Stimulated activated CD8-positive, alpha-beta memory T cell treated with anti-CD3 and anti-CD28 coated beads, Interleukin-4, amount 100 ng/mL, for 4 hours (primary cell): ENCODE measurements at places on chromosomes 16 and 17.

DNA sequence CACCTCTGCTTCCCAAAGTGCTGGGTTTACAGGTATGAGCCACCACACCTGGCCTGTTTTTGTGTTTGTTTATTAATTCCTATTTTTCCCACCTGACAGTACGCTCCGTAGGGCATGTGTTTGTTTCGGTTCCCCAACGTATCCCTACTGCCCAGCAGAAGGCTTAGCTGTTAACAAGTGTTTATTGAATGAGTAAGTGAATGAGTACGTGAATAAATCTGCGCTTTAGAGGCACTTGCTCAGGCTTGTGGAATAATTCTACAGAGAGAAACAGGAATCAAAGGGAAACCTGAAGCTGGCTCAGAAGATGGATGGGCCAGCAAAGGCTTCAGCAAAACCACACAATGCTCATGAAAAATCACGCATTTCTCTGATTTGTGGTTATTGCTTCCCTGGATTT lies 647.9 kb downstream of the MAF start:
- DNase-seq, result no peak

GRCh38 chr17:28256370-28256769 lies 62.6 kb upstream of the TMEM97 start:
- no peak for DNase-seq

DNA sequence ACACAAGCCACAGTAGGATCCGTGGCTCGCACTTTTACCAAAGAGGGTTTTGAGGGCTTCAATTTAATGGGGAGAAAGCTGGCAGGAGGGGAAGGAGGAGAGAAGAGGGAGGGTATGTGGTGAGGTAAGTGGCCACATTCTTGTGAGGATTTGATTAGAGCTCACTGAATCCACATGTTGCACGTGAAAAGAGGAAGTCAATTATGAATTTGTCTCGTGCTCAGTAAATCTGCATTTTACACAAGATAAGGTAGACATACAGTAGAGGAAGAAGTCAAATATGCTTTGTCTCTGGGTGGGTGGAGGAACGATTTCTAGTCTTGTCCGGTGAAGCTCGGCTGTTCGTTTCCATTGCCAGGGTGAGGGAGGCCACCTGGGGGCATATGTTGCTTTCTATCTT lies 862 bp downstream of the ZNF232 start:
- no peak for DNase-seq

GRCh38 chr17:39200070-39200879 lies at the start of gene RPL19:
RPL19 (plus strand) TSS chr17:39200283; CDS start chr17:39200345, 62 bp downstream.
- peak; percentile 56 for DNase-seq

DNA sequence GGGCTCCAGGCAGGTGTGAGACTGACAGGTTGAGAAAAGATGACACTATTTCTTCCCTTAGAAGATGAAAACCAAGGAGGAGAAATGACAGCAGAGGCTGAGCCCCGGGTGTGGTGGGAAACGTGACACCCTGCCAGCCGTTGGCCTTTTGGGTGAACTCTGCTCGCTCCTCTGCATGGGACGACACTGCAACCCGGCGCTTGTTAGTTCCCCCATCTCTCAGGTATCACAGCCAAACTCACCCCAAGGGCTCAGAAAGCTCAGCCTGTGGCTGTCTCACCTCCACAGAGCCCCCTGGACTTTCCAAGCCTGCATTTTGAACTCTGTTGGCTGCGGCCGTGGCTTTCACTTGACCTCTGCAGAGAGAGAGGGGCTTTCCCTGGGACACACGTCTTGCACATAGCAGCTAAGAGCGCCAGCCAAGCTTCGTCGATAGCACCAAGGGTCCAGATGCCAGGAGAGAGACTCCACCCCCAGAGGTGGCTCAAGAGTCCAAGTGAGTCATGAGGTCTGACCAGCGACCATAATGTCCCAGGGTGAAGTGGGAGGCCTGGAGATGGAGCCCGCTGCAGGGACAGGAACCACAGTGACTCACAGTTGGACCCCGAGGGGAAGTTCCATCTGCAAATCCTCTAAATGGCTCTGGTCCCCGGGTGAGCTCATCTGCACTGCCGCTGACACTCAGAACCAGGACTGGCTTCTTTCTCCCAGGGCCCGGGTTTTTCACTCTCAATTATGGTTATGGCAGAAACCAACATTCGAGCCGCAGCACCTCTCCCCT lies 301.9 kb downstream of the SOX9 start:
- DNase-seq, result no peak

GRCh38 chr17:73640691-73641090 lies 3.6 kb downstream of the SDK2 start:
- no peak for DNase-seq

DNA sequence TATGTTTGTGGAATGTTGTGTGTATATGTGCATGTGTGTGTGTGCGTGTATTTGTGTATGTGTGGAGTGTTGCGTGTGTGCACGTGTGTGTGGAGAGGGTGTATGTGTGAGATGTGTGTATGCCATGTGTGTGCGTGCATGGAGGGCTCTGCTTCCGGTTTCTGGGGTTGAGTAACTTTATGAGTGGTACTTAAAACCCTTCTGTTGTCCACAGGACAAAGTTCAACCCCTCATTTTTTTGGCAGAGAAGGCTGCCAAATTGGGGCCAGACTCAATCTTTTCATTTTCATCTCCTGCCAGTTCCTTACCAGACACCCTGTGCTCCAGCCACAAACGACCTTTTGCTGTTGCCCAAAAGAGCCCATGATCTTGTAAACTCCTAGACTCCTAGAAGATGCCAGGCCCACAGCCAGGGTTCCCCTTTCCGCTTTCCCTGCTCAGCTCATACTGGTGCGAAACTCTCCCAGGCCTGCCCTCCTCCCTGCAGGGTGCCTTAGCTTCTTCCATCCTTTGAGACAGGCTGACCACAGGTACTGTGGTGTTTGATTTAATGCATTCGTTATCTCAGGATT lies 100.2 kb downstream of the CMIP start:
- DNase-seq, result no peak

DNA sequence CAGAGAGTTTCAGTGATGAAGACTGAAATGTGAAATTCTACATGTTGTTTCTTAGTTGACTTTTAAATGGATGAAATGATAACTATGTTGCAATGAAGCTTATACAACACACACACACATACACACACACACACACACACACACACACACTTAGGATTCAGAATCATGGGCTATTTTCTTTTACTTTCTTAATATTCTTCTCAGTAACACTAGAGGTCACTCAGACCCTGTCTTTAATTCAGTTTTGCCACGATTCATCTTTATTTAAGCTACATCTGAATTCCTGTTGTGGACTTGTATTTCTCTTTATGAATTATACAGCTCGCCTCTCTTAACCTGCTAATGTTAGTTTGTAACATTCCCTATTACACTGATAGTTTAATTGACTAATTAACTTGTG lies 109.6 kb upstream of the GOT2 start:
- no peak for DNase-seq

- DNase-seq, result no peak
Observed at GRCh38 chr17:796609-797008, 14.5 kb downstream of the MRM3 start.

DNA sequence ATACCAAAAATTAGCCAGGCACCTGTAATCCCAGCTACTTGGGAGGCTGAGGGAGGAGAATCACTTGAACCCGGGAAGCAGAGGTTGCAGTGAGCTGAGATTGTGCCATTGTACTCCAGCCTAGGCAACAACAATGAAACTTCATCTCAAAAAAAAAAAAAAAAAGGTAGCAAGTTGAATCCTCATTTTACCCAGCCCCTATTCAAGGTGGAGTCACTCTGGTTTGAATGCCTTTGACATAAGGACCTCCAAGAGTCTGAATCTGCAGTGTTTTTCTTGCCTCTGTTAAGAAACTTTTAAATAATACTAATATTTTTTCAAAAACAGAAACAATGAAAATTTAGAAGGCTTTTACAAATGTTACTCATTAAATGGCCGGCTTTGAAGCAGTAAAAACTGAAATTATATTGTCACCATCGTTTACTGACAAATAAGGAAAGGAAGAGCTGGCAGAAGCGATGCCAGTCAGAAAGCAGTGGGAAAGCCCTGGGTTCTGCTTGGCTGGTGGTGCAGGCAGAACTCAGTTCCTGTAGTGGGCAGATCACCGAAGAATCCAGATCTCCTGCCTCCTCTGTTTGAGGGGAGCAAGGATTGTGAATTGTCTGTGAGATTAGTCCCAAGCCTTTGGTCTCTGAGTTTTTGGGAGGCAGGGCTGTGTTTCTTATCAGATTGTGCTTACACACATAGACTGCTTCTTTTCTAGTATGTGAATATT lies 99.7 kb upstream of the HAS3 start:
- no peak for DNase-seq

GRCh38 chr17:66373944-66374817 lies 71.8 kb downstream of the PRKCA start:
- peak; percentile 12 for DNase-seq

- DNase-seq, result no peak
Observed at GRCh38 chr17:62619417-62620155, 7.9 kb upstream of the MRC2 start.

- no peak for DNase-seq
Observed at GRCh38 chr16:11800382-11800718, 3.3 kb upstream of the ZC3H7A start.

- DNase-seq, result no peak
Observed at GRCh38 chr17:42163113-42163512, 8.3 kb upstream of the RAB5C start.

GRCh38 chr17:77909236-77909635 lies 49.3 kb upstream of the TNRC6C start:
- no peak for DNase-seq

DNA sequence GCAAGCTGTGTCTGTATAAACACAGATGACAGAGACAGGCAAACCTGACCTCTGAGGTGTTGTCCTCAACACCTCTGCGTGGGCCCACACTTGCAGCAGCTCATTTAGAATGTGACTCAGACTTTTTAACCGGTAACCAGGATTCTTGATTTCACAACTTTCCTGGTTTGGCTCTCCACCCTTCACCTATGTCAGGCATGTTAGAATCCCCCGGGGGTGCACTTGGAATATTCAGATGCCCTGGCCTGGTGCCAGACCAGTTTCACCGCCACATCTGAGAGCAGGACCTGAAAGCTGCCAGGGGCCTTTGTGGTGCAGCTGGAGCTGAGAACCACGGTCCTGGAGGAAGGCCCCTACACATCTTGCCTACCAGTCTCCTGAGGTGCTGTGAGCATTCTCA lies 4.8 kb downstream of the DHODH start:
- no peak for DNase-seq

DNA sequence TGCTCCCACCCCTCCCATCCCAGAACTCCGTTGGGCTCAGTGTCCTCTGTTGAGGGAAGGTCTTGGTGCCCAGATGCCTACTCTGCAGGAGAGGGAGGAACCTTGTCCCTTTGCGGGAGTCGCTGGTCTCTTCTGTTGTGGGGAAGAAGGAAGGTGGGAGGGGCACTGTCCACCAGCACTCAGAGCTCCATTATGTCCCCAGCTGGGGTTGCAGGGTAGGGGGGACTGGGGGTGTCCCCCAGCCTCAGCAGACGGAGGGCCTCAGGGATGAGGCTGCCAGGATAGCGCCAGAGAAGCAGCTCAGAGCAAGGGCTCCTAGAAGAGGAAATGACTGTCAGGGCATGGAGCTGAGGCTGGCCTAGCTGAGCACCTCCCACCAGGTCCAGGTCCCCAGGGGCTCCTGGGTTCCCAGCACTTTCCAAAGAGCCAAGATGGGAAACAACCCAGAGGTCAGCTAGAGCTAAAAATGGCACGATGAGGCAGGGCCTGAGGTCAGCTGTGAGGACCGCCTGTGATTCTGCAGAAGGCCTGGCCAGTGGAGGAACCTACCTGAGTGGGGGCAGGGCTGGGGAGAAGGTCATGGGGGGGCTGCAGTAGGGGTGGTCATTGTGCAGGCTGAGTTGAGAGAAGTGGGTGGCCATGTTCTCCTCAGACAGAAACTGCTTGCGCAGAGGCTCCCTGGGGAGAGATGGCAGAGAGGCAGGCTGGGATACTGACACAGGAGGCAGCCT lies 893 bp downstream of the HCFC1R1 start:
- DNase-seq, result no peak

DNA sequence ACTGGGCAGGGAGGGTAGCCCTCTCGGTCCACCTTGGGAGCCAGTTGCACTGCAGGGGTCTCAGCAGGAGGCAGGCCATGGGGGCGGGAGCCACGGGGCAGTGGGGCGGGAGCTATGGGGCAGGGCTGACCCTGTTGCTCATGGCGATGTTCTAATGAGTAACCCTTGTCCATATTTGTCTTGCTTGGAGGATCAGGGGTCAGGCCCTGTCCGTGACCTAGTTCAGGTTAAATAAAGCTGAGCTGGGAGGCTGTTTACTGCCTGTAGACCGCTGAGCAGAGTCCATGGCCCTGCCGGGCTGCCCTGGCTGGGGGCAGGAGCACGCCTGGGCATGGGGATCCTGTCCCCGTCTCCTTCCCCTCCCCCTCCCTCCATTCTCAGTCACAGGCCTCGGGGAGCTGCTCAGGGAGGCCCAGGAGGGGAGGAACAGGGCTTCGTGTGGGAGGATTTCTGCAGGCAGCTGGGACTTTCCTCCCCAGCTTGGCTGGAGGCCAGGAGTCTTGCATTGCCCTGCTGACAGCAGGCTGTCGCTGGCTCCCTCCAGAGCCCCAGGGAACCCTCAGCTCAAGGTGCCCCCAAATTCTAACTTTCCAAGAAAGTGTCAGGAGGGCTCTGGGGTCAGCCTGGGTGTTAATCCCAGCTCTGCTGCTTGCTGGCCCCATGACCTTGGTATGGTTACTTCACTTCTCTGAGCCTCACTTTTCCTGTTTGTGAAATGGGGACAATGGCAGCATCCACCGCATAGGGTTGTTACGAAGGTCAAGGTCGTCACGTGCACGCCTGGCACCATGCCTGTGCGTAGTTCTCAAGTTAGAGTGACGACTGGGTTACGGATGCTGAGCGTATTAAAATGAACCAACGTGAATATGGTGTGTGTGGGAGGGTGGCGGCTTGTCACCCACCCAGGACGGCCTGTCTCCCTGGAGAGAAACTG lies 6.1 kb upstream of the SERPINF2 start:
- no peak for DNase-seq

- DNase-seq, result no peak
Observed at GRCh38 chr16:88790312-88791211, 5.5 kb upstream of the PIEZO1 start.

DNA sequence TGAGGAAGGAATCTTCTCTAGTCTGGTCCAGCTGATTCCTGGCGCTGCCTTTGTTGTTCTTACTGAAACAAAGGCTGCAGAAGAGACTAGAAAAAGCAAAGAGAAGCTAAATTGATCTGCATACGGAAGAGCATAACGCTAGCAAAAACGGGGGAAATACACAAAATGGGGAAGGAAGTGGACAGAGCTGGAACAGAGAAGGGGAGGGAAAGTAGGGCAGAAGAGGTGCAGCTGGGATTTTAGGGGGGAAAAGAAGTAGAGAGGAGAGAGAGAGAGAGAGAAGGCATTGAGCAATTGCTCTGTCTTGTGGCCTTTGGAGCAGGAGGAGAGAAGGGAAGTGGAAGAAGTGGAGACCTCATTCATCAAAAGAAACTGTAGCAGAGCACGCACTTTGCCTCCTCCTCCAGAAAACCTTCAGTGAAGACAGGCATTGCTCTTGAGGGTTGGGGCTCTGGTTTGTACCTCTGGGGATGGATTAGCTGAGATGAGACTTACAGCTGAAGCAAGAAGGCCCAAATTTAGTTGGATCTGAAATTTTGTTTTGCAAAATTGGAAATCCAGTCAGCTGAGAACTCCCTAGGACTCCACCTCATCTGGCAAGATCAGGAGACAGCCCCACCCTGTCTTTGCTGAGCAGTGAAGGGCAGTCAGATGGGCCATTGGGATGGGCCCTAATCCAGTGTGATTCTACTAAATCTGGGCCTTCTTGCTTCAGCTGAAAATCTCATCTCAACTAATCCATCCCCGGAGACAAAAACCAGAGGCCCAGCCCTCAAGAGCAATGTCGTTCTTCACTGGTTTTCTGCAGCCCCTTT lies 55.8 kb downstream of the CDRT4 start:
- no peak for DNase-seq

GRCh38 chr16:70478912-70479341 lies 24.5 kb downstream of the FCSK start:
- no peak for DNase-seq

GRCh38 chr16:1942047-1942809 lies 771 bp downstream of the MSRB1 start:
- no peak for DNase-seq
